ENCODE measurements at places on chromosomes 7 and 10.

DNA sequence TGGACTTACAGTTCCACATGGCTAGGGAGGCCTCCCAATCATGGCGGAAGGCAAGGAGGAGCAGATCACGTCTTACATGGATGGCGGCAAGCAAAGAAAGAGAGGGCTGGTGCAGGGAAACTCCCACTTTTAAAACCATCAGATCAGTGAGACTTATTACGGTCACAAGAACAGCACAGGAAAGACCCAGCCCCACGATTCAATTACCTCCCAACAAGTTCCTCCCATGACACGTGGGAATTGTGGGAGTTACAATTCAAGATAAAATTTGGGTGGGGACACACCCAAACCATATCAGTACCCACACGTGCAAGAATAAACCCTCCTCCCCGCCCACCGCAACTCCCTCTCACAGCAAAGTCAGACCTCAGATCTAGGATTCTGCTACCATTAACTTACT, 4.5 kb upstream of the AIFM2 start:
- DNase-seq, result no peak

- no peak for DNase-seq
Measured at GRCh38 chr10:79093658-79094411, 25.1 kb downstream of the ZMIZ1 start.

DNA sequence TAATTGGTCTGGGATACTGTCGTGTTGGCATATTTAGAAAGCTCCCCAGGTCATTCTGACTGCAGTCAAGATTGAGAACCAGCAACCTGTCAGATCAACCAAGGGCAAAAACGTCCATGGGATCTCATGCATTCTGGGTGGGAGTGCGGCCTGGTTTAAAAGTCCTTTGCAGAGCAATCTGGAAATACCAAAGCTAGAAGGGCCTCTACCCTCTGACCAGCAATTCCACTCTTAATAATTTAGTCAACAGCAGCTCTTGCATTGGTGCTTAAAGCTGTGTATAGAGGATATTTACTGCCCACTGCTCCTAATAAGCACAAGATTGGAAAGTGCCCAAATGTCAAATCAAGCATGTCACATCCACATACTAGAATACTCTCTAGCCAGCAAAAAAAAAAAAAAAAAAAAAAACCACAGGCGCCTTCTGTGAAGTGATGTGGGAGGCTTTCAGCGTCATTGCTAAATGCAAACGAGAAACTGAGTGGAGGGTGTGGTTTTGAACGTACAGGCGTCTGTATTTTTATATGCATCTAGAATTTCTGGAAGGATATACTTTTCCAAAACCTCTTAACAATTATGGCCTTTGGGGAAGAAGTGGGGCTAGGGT, 44.8 kb upstream of the HSPA12A start:
- peak; percentile 8 for DNase-seq

DNA sequence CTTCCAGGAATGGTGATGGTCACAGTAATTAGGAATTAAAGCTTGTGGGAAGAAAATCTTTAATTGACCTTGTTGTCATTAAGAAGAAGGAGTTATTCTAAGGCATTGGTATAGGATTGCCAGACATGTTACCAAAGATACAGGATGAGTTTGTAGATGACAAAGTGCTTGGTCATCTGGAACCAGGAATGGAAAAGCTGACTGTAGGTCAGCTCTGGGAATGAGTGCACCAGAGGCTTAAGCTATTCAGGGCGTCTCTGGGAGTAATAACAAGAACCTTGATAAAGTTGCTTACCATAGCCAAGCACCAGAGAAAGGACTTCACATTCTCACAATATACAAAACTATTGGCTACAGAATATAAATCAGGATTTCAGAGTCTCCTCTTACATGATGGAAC, 89.0 kb downstream of the PHTF2 start:
- no peak for DNase-seq

- DNase-seq, result no peak
Measured at GRCh38 chr7:84363741-84364140, 169.2 kb upstream of the SEMA3A start.

- peak; percentile 45 for DNase-seq
Measured at GRCh38 chr7:123865517-123866117, 20.6 kb downstream of the HYAL4 start.

DNA sequence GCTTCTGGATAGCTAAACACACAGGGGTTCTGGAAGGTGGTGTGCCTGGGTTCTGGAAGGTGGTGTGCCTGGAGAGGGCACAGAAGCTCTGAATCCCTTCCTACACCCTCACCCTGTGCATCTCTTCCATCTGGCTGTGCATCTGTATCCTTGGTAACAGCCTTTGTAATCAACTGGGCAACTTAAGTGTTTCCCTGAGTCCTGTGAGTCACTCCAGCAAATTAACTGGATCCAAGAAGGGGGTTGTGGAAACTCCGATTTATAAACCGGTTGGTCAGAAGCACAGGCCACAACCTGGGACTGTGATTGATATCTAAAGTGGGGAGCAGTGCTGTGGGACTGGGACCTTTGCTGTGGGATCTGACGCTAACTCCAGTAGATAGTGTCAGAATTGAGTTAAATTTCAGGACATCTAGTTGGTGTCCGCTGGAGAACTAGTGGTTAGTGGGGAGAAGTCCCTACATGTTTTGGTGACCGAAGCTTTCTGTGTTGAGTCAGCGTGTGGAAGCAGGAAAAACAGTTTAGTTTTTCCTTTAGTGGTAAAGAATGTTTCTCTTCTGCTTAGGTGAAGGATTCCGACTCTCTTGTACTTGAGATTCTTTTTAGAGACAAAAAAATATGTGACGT, 228.1 kb downstream of the BMPER start:
- DNase-seq, result no peak

- DNase-seq, result no peak
Measured at GRCh38 chr10:121351540-121351939, 246.7 kb downstream of the FGFR2 start.

GRCh38 chr10:122446668-122447423, 7.6 kb upstream of the ARMS2 start:
- DNase-seq, result no peak

DNA sequence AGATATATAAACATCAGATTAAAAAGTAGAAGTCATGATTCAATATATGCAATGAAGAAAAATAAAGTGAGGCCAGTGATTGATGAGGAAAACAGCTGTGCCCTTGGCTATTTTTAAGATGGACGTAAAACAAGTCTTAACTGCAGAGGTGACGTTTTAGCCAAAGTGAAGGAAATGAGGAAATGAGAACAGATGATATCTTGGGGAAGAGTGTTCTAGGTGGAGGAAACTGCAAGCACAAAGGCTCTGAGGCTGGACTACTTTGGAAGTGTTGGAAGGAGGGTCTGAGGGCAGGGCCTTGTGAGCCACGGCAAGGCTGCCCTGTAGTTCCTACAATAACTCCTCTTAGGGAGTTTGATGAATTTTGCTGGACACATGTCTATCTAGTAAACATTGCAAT, 140.5 kb upstream of the AKR1E2 start:
- DNase-seq, result no peak

GRCh38 chr7:7434329-7434728, 101.3 kb downstream of the COL28A1 start:
- no peak for DNase-seq

- no peak for DNase-seq
Measured at GRCh38 chr7:159142199-159142598, 2.5 kb downstream of the VIPR2 start.

GRCh38 chr7:8620169-8620568, 186.8 kb downstream of the NXPH1 start:
- no peak for DNase-seq

DNA sequence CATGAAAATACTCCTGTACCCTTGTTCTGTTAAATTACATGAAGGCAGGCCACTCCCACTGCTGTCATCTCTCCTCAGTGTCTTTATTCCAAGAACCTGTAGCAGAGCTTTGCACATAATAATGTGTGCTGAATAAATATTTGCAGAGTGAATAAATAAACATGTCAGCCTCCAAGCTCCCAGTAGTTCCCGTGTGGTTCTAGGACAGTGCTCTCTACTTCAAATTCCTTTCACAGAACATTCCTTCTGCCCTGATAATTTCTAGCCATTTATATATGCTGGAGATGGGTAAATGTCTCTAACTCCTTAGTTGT, 20.3 kb upstream of the HYAL4 start:
- DNase-seq, result no peak

DNA sequence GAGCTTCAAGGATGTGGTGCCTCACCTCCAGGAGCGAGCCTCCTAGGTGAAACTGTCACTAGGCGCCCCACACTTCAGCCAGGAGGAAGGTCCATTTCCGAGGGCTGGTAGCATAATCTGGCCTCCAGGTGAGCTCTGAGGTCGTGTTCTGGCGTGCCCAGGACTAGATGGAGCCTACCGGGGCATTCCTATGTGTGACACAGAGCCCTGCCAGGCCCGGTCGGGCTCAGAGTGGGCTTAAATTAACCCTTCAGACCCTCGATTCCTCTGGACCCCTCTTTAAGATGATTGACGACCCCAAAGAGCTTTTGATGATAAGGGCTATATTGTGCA, 233.1 kb downstream of the EBF3 start:
- DNase-seq, result no peak

- no peak for DNase-seq
Measured at GRCh38 chr10:83612746-83613145, 526.6 kb upstream of the GHITM start.

DNA sequence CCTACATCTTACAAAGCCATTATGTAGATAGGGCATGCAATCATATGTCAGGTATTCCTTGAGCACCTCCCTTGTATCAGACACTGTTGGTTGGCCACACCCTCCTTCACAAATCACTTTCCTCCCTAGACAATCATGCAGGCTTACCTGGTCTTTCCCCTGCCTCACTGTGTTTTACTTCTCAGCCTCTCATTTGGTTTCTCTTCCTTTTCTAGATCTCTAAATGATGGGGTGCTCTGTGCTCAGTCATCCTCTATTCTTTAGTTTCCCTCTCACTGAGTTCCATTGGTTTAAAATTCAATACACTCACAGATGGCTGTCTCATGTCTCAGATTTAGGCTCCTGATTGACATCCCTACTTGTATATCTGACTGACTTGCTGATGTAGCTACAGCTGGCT, 31.4 kb downstream of the ANK3 start:
- DNase-seq, result no peak

DNA sequence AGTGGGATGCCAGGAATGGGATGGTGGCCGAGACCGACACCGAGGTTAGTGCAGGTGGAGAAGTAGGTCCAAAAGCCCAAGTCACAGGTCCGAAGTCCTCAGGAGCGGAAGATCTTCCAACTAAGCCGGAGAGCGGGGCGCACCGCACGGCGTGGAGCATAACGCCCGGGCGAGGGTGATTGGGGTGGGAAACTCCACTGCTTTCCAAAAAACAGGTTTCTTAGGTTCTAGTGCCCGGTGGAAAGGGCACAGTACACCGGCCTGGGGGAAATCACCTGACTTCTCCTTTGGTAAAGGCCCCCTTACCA, 11.4 kb upstream of the SPAG6 start:
- DNase-seq, result no peak

DNA sequence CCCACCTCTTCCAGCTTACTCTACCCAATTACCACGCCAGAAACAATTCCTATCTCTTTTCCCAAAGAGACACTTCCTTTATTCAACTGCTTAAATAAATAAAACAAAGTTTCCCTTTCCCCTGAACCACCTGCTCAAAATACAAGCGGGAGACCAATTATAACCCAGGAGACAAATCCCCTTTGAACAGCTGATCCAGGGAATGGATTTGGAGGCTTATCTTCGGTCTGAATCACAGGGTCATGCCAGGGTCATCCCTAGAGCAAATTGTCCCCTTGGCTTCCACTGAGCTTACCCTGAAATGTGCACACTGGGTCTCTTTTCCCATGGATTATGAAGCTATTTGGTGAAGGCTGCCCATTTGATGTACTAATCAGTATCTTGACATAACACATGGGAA, 99.9 kb upstream of the JAZF1 start:
- DNase-seq, result no peak

- DNase-seq, result no peak
Measured at GRCh38 chr7:129468547-129468946, 33.8 kb upstream of the SMKR1 start.

GRCh38 chr7:27697861-27698430, 35.3 kb upstream of the HIBADH start:
- DNase-seq, result peak; percentile 3

DNA sequence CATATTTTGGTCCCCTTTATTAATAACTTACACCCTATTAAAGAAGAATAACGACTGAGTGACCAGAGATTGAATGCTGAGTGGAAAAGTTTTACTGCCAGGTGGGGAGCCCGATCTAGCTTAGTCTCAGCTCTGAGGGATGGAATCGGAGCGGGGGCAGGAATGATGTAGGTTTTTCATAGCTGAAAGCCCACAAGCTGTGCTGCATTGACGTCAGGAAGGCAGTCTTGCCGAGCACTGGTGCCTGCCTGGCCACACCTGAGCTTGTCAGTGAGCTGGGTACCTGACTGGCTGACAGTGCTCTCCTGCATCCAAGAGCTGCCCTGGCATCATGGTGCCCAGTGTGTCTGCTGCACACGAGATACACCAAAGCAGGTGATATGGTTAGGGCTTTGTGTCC, 34.8 kb downstream of the GRK5 start:
- DNase-seq, result no peak

DNA sequence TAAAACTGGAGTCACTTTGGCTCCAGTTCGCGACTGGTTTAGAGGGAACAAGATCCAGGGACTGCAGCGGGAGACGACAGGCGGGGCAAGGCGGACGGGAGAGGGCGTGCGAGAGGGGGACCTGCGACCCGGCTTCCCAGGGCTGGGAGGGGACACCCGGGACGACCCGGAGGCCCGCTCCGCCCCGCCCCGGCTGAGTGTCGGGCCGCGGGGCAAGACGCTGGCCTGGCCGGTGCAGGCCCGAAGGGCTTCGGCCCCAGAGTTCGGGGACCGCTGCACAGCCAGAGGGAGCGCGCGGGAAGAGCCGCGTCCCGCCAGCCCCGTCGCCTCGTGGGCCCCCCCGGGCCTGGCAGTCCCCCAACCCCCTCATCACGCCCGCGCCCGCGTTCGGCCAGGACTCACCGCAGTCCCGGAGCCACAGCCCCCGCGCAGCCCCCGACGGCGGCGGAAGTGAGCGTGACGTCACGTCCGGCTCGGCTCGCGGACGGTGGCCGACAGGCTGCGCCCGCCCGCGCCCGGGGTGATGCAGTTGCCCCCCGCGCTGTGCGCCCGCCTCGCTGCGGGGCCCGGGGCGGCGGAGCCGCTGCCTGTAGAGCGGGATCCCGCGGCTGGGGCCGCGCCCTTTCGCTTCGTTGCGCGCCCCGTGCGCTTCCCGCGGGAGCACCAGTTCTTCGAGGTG, at the start of the genes TUBGCP2 and ZNF511:
Gene TUBGCP2, minus strand, starts transcription at position 452 of the 679 bp plus-strand sequence. CDS start 5,931 bp downstream, outside the sequence.
Gene ZNF511, plus strand, starts transcription at position 494 of the 679 bp plus-strand sequence. Its CDS starts 30 bp downstream, at position 524.
- DNase-seq, result peak; percentile 95

DNA sequence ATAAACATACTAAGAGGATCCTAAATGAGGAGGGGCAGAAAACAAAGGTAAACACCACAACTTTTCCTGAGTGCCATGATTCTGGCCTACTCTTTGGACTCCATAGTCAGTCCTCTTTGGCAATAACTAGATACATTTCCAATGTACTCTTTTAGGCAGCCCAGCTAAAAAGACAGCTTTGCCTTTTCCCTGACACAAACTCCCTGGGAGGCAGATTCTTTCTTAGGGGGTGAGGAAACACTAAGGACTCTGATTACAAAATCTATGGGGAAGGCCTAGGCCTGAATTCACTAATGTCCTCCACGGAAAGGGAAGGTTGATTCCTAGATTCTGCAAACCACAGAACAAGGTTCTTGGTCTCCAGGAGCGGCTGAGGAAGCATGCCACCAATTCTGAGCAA, 25.8 kb downstream of the FBXW4 start:
- DNase-seq, result no peak

GRCh38 chr7:106776618-106777347, 88.3 kb upstream of the PIK3CG start:
- DNase-seq, result no peak

- no peak for DNase-seq
Measured at GRCh38 chr10:128540128-128540762, 414.0 kb upstream of the MKI67 start.

- no peak for DNase-seq
Measured at GRCh38 chr7:77576856-77577255, 39.8 kb downstream of the PTPN12 start.

GRCh38 chr10:124166431-124167125, 73.2 kb upstream of the CHST15 start:
- DNase-seq, result no peak
